Stimulated activated CD8-positive, alpha-beta memory T cell treated with anti-CD3 and anti-CD28 coated beads, Interleukin-4, amount 100 ng/mL, for 4 hours (primary cell): ENCODE measurements at places on chromosomes 12 and 14.

GRCh38 chr14:100256339-100256895, 17.5 kb downstream of the YY1 start:
- DNase-seq, result no peak

GRCh38 chr14:42469637-42470426, 863.2 kb downstream of the LRFN5 start:
- DNase-seq, result no peak

DNA sequence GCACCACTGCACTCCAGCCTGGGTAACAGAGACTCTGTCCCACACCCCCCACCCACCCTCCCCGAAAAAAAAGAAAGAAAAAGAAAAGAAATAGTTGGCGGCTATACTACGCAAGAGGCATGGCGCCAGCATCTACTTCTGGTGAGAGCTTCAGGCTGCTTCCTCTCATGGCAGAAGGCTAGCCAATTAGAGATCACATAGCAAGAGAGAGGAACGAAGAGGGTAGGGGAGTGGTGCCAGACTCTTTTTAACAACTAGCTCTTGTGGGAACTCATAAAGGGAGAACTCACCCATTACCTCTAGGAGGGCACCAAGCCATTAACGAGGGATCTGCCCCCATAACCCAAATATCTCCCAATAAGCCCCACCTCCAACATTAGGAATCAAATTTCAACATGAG, 6.2 kb downstream of the DENND5B start:
- DNase-seq, result no peak

GRCh38 chr12:131900397-131900796, 6.0 kb downstream of the ULK1 start:
- no peak for DNase-seq

GRCh38 chr12:31018790-31019505, 54.7 kb upstream of the DDX11 start:
- DNase-seq, result no peak

DNA sequence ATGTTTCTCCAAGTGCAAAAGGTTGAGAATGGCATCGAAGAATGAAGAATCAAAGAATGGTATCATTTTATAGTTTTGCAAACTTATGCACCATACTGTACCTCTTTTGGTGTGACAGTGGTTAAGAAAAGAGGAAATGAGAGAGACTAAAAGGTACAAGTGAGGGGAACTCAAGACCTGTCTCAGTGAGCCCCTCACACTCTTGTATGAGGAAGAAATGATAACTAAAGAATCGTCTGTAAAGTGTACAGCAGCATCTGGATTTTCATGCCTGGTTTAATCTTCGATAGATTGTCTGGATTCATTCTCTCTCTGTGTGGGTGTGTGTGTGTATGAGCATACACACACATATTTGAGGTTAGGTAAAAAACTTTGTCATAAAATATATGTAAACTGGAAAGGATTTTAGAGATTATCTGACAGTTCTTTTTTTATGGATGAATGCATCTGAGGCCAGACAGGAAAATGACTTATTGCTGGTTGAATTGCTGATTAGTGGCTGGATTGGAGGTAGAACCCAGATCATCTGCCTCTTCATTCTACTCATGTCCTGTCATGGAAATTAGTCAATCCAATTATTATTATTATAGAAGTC, 16.0 kb upstream of the SLC38A2 start:
- no peak for DNase-seq

GRCh38 chr14:59782760-59783159, 87.8 kb downstream of the RTN1 start:
- DNase-seq, result no peak

GRCh38 chr12:60529723-60530122, 933.9 kb downstream of the SLC16A7 start:
- DNase-seq, result no peak
